ENCODE measurements at places on chromosomes 1 and 21.

GRCh38 chr21:34176448-34176847, 103.1 kb downstream of the MRPS6 start:
- DNase-seq, result no peak

DNA sequence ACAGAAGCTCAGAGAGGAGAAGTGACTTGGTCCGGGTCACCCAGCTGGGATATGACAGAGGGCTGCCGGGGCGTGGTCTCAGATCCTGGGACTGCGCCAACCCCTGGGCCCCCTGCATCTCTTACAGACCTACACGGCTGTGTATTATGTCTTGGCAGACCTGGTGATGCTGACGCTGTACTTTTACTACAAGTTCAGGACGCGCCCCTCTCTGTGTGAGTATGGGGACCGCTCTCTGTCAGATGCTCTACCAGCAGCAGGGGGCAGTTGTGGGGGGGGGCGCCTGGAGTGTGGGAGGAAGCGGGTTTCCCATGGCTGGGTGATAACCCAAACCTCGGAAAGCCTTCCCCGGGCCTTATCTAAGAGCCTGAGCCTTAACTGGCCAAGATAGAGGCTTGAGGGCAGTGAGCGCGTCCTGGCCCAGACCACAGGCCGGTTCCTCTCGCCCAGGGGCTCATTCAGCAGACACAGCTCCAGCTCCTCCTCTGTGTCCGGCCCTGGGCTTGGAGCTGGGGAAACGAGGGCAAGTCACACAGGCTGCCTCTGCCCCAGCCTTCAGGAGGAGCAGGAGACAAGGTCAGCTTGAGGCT, 13.3 kb downstream of the SLC66A1 start:
- DNase-seq, result no peak

DNA sequence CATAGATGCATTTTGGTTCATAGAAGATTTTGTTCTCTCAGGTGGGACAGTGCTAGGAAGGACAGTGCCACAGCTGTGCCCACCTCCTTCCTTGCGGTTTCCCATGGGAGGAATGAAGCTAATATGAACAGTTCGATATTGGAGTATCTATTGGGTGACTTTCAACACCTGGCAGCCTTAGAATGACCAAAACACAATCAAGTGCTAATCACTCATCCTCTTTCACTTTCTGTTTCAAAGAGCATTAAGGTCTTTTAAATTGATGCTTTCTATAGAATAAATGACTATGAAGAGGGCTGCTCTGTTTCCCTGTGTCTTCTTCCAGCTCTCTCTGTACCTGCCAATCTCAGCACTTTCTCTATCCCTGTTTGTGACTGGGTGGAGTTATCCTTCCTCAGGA, 784.0 kb downstream of the MRPL39 start:
- DNase-seq, result no peak

- no peak for DNase-seq
Observed at GRCh38 chr1:11387829-11388228, 91.1 kb upstream of the DISP3 start.

DNA sequence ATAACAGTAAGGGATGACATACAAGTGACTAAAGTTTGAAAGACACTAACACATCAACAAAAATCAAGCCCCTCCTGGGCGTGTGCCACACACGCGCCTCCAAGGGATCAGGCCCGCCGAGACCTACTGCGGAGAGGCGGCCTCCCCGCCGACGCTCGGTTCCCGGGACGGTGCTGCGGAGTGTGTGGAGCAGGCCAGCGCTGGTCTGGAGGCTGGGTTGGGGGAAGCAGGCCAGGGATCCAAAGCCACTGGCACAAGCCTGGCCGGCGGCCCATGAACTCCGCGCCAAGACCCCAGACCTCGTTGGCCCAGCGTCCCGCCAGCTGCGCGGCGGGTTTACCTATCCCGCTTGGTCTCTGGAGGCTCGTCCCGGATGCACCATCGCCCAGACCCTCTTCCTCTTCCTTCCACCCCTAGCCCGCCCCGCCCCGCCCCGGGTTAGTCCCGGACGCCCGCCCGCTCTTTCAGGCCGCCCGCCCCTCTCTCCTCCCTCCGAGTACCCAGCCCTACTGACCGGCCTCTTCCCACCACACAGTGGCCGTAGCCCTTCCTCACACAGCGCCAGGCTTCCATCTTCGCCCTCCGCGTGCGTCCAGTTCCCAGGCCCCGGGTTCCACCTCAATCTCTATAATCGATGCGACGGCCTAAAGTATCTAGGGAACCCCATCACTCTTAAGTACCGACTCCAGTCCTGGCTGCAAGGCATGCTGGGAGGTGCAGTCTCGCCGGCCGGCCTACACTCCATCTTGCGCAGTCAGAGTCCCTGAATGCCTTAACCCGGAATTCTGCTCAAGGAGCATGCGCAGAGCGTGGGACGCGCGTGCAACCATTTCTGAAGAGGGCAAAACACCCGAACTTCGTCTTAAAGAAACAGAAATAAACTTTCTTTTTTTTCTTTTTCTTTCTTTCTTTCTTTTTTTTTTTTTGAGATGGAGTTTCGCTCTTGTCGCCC, at the start of gene ANGEL2:
Gene ANGEL2 (minus strand): TSS at position 769 of the 952 bp plus-strand sequence. CDS start 196 bp downstream, at position 573.
- peak; percentile 94 for DNase-seq

DNA sequence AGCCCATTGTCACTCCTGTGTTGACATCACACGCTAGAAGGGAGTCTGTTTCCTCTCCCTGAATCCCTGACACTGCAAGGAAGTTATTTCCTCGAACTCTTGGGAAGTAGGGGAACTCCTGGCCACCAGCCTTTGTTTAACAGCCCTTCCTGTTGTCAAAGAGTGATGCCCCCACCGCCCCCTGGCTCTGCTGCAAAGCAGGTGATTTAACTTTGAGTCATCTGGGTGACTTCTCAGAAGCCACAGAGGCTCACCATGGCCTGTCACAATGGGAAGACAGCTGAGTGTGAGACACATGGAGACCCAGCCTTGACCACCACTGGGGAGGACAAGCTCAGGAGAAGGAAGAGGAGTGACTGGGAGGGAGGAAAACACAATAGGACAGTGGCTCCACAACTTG, 182.8 kb downstream of the PSMG1 start:
- no peak for DNase-seq

DNA sequence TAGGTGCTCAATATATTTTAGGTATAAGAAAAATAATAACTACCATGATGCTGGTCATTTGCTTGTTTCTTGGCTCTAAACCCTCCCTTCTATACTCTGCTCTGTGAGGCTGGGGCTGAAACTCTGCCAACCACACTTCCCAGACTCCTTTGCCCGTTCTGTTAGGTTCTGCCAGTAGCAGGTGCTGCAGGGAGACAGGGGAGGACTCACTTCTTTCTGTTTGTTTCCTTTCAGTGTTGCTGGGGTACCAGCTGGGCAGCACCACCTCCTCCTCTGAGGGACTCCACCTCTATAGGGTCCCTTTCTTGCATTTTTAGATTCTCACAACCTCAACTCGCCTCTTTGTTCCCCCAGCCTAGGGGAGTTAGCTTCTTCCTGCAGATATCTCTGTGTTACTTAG, 17.0 kb upstream of the SH2D2A start:
- DNase-seq, result no peak

DNA sequence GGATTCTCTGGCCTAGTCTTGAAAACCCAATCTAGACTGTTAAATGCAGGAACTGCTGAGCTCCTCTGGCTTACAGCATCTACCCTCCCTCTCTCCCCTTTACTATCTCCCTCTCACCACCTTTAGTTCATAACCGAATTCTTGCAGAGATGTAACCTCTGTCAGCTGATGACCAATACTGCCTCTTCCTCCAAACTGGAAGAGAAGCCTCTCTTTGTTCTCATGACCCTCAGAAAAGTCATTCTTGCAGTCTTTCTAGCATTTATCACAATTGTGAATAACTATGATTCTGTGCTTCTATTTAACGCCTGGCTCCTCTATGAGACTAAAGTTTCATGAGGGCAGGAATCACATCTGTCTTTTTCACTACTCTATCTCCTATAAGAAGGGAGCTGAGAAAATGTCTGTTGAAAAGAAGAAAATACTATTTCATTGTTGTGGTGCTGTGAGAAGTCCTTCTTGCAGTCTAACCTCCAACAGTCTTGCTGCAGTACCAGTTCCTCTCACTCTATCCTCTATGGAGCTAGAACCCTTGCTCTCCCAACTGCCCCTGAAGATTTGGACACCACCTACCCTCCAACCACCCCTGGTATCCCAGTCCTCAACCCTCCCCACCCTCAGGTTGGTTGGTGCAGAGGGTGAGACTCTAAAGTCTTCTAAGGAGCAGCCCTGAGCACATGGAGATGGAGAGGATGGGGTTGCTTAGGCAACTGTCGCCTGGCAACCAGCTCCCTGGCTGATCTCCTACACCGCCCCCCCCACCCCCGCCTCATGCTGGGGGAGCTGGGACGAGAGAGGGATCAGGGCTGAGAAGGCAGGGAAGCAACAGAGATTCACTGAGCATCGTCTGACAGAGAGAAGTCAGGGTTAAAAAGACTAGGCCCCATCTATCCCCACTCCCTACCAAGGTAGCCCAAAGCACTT, 13.9 kb downstream of the MEF2D start:
- DNase-seq, result no peak

- DNase-seq, result no peak
Observed at GRCh38 chr1:183572721-183573120, 17.5 kb downstream of the NCF2 start.

DNA sequence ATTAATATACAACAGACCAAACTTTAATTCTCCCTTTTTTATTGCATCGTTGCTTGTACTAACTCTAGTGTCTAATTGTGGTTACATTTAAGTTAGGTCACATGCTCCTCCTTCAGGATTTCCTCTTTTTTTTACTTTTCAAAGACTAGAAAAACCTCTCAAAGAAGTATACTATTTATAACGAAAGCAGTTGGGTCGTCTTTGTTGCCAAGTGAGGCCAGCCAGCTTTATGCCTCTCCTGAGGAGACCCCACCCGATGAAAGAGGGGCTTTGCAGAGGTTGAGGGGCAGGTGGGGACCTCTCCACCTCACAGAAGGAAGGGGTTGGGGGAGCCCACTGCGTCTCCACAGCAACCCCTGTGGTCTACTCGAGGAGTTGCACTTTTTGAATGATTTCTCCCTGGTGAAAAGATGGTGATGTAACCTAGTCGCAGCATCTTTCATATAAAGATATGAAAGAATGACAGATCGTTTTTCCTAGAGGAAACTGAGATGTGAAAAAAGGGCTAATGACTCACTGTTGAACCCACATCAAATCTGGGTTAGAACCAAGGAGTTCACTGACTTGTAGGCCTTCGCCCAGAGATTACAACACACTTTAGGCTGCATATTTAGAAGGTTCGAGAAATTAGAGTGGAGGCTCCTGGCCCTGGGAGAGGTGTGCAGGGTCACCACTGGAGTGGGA, 6.4 kb downstream of the TGFB2 start:
- DNase-seq, result no peak

GRCh38 chr1:217472915-217473314, 158.0 kb downstream of the GPATCH2 start:
- DNase-seq, result no peak

GRCh38 chr1:84715342-84716019, 25.2 kb upstream of the SSX2IP start:
- DNase-seq, result no peak

GRCh38 chr1:31120783-31121180, 55.3 kb upstream of the PUM1 start:
- no peak for DNase-seq

- no peak for DNase-seq
Observed at GRCh38 chr1:208273386-208274017, 29.3 kb upstream of the PLXNA2 start.

DNA sequence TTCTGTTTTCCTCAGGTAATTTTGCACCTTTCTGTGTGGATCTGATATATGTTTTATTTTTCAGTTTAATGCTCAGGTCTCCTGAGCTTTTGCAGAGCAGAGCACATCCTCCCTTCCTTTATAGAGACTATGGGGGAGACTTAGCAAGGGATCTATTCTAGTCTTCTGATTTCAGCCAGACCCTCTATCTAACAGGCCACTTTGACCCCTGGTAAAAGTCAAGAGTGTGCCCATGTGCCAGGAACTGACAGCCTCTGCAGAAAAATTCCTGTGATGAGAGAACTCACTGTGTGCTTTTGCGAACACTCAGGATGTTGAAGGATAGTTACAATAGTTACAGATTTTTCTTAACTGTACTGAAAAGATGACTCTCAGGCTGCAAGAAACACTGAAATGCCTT, 123.3 kb downstream of the NOS1AP start:
- DNase-seq, result no peak

- DNase-seq, result no peak
Observed at GRCh38 chr1:245827301-245827700, 672.5 kb downstream of the KIF26B start.

DNA sequence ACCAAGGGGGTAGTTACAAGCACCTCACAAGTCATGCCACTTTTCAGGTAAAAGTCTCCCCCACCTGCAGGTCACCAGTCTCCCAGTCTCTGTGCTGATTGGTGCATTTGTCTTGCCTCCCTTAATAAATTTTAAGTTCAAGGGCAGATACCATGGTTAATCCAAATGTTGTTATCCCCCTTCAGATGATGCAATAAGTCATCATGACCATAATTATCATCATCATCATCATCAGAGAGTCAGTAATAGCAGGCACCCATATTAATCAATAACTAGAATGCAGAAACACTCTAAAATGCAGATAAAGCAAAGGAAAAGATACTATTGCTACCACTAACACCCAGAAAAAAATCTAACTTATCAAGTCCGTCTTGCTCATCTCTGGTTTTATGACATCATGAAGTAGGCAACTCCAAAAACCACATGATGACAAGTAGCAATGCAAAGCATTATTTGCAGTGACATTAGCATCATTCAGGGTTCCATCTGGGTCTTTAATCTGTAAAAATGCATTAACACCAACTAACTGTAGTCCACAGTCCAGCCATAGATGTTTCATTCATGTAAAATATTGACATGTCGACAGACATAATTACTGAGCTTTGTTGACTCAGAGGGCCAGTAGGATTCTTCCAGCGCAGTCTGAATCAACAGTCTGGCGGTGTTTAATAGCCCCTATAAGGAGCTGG, 492.0 kb upstream of the RUNX1 start:
- DNase-seq, result no peak

DNA sequence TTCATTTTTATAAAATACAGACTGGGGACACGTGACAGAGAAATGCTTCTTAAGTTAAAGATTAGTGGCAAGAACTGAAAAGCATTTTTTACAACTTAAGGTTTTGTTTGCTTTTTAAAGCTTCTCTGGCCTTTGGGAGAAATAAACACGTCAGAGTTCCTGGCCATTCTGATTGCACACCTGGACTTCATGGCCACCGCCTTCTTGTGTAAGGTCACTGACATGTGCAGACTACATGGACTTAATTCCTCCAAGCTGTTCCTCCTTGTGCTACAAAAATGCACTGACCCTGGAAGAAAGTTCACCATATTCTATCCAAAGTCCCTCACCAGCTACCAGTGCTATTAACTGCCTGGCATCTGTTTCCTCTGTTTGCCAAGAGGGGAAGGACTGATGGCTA, 56.1 kb downstream of the GADD45A start:
- DNase-seq, result no peak

DNA sequence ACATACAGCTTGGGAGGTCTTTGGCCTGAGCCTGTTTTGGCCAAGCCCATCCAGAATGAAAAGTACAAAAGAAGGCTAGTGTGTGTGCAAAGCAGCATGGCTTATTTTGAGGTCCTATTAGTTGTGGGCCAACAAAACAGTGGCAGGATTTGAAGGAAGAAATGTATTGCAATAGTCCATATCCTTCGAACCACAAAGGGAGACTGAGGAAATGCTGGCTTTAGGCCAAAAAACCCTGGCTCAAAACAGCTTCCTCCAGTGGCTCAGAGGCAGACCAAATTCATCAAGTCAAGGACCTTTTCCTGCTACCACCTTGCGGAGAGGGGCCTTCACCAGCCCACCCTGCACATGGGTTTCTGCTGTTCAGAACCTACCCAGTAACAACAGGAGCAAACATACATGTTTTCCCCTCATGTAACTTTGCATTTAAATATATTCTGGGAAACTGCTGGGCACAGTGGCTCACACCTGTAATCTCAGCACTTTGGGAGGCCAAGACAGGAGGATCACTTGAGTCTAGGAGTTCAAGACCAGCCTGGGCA, 43.3 kb downstream of the VPS26C start:
- DNase-seq, result no peak

- DNase-seq, result no peak
Observed at GRCh38 chr1:15038232-15039016, 115.1 kb upstream of the TMEM51 start.

Measured in T-helper 22 cell (primary cell).